ENCODE measurements at places on chromosomes 6 and 20. TPM values are rescaled to one million over a fixed set of nuclear protein-coding genes. Genes with fewer than 3 reads are reported as not detected.

Gene TOX2
- total RNA-seq = 0.66 TPM

Gene C20orf141
- total RNA-seq = not detected

Gene SMAP1
- 27.1 TPM for total RNA-seq

Gene RGL2
- total RNA-seq = 38.9 TPM

Gene CLVS2
- not detected for total RNA-seq

Gene CGA
- not detected for total RNA-seq

Gene BPIFA1
- not detected for total RNA-seq

DNA sequence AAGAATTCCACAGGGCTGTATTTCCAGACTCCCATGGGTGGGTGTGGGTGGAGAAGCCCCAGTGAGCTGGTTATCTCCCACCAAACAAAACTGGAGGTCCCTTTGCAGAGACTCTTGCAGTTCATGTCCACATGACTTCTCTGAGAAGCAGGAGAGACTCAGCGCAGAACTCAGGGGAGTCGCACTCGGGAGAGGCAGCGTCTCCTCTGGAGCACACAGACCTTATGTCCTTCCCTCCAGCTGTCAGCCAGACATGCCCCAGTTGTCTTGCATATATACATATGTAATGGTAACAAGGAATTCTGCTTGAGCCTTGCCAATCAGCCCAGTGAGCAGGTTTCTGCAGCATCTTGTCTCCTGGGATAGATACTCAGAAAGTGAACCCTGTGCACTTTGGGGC, 23.8 kb downstream of the MYT1 start:
- H3K4me1 ChIP-seq = no peaks in the 10 kb centered on the region
- no peaks in the 10 kb centered on the region for H3K36me3 ChIP-seq
- H3K4me3 ChIP-seq = no peak overlapping the region

- H3K27ac ChIP-seq = no peak overlapping the region
- no peaks in the 10 kb centered on the region for H3K36me3 ChIP-seq
- H3K4me1 ChIP-seq = no peaks in the 10 kb centered on the region
- no peaks in the 10 kb centered on the region for H3K27me3 ChIP-seq
Measured at GRCh38 chr6:25181350-25181724, 97.8 kb upstream of the CARMIL1 start.

DNA sequence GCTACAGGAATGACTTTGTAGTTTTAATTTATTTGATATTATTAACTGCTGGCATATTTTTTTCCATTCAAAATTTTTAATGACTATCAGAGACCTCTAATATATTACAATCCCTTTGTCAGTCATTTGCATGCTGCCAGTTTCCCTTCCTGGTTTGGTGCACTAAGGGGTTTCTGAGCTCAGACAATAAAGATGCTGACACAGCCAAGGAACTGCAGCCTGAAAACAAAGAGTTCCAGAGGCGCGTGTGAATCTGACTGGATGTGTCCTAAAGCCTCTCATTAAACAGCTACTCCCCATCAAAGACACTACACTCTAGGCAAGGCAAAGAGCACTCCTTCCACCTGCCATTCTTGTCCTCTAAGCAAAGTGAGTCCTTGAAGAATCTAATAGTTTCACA, 116.8 kb upstream of the DST start:
- no peak overlapping the region for H3K27ac ChIP-seq
- H3K36me3 ChIP-seq = no peaks in the 10 kb centered on the region
- H3K4me3 ChIP-seq = no peak overlapping the region

- H3K27ac ChIP-seq = no peak overlapping the region
- DNase-seq = no peak
- H3K27me3 ChIP-seq = no peaks in the 10 kb centered on the region
- H3K4me3 ChIP-seq = no peak overlapping the region
- H3K4me1 ChIP-seq = no peaks in the 10 kb centered on the region
- H3K36me3 ChIP-seq = no peaks in the 10 kb centered on the region
Measured at GRCh38 chr6:136415351-136416007, 125.8 kb upstream of the BCLAF1 start.

DNA sequence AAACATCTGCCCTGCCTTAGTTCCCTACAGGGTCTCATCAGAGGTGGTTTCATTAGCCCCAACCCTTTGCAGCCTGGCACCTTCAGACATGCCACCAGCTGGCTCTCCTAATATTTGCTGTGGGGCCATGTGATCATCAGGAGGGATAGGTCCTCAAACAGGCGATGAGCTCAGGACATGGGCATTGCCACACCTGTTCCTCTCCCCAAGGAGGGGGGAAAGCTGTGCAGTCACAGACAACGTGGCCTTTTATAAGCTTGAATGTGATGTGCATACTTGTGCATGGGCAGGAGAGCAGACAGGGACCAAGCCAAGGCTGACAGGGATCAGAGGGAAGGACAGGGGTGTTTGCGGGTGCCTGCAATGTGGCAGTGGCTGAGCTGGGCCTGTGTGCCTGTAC, 78.8 kb upstream of the ZNFX1 start:
- H3K36me3 ChIP-seq = no peaks in the 10 kb centered on the region
- no peak overlapping the region for H3K27ac ChIP-seq
- H3K4me3 ChIP-seq = no peak overlapping the region
- no peaks in the 10 kb centered on the region for H3K27me3 ChIP-seq
- H3K4me1 ChIP-seq = no peaks in the 10 kb centered on the region
- DNase-seq = no peak

DNA sequence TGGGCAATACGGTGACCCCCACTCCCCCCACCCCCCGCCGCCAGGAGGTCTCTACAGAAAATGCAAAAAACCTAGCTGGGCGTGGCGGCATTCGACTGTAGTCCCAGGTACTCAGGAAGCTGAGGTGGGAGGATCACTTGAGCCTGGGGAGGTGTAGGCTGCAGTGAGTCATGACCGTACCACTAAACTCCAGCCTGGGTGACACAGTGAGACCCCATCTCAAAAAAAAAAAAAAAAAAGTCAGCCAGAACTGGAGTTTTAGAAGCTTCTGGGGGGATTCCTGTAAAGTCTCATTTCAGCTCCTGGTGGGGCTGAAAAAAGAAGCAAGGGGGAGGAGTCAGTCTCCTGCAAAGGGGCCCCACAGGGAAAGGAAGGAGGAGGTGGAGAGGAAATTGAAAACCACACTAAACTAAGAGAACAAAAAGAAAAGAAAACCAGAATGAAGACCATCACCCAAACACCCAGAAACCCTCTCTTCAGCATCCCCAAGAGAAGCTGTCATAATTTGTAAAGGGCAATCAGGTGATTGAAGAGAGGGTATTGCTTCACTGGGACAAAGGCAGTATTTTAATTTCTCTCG, 50.4 kb downstream of the NOL4L start:
- H3K27me3 ChIP-seq = no peaks in the 10 kb centered on the region
- DNase-seq = no peak
- H3K27ac ChIP-seq = no peak overlapping the region
- H3K36me3 ChIP-seq = no peaks in the 10 kb centered on the region

DNA sequence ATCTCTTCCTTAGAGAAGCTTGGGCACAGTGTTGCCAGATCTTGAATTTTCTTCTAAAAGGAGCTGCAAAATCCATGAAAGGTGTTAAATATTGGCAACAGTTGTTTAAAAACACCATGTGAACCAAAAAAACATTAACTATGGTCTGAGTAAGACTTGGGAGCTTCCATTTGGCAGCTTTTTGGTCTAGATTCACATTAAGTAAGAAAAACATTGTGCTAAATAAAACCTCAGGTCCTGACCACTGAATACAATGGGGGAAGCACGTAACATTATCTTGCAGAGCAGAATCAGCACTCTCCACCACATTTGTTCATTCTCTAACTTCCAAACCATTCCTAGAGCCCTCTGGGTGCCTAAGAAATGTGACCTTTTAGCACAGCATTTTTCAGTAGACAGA, 437.6 kb upstream of the PLCB4 start:
- no peaks in the 10 kb centered on the region for H3K27me3 ChIP-seq
- H3K4me3 ChIP-seq = no peak overlapping the region
- no peaks in the 10 kb centered on the region for H3K4me1 ChIP-seq
- no peak for DNase-seq
- no peak overlapping the region for H3K27ac ChIP-seq

DNA sequence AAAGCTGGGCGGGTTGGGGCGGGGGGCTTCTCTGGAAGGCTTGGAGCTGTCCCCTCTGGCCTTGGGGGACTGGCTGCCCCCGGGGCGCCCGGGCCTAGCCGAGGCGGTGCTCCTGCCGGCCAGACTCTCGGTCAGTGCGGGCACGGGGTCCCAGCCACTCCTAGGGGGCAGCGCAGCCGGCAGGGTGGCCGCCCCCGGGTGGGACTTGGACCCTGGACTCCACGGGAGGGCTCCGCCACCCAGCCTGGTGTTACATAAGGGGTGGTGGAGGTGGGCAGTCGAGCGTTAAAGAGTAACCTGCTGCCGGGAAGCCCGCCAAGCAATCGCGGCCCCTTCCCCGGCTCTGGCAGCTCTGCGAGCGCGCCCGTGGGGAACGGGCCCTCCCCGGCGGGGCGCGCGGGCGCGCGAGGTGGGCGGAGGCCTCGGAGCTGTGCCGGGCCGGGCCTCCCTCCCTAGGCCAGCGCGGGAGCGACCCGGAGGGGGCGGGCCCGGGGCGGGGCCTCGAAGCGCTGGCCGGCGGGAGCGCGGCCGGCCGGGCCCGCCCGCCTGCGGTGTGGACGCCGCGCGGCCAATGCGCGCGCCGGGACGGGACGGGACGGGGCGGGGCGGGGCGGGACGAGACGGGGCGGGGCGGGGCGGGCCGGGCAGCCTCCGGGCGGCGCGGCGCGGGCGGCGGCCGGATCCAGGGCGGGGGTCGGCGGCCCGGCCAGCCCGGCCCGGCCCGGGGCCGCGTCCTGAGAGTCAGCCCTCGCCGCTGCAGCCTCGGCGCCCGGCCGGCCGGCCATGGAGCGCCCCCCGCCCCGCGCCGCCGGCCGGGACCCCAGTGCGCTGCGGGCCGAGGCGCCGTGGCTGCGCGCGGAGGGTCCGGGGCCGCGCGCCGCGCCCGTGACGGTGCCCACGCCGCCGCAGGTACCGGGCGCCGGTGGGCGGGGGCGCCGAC, at the start of gene SLC2A4RG:
SLC2A4RG (plus strand) TSS at position 647 of the 940 bp plus-strand sequence; CDS start at position 784, 137 bp downstream.
- no peaks in the 10 kb centered on the region for H3K27me3 ChIP-seq
- peak; percentile 72 for DNase-seq
- H3K36me3 ChIP-seq = no peaks in the 10 kb centered on the region
- peak within 1 kb of the TSS; percentile 80 for H3K27ac ChIP-seq

DNA sequence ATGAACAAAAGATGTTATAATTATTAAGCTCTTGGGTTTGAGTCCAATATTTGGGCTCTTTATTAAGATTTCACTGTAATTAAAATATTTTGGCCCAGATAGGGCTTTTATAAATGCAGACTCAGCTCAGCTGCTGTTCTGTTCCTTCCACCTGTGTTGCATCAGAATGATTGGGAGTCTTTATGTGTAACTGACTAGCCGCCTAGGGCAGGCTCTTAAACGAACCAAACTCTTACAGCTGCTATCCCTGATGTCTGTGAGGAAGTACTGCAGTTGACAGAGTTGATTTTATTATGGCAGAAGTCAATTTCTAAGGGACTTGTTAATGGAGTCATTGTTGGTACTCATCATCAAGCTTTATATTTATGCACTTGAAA, 144.7 kb downstream of the MYO6 start:
- no peak for DNase-seq
- H3K27me3 ChIP-seq = no peaks in the 10 kb centered on the region
- H3K36me3 ChIP-seq = no peaks in the 10 kb centered on the region
- no peaks in the 10 kb centered on the region for H3K4me1 ChIP-seq
- H3K4me3 ChIP-seq = no peak overlapping the region
- no peak overlapping the region for H3K27ac ChIP-seq

DNA sequence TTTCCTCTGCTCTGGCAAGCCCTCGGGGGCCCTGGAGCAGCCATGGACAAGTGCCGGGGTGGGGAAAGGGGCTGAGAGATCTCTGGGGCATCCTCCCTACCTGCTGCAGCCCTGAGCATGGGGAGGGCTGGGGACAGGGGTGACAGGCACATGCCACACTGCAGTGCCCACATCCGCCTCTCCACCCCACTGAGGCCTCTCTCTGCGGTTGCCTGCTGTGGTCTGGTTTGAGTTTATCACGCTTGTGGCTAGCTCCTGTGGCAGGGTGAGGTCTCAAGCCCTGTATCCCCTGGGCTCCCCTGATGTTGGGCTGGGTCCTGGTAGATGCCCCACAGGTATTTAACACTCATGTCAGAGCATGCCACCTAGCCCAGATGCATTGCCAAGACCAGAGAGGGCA, 52.9 kb upstream of the MLN start:
- H3K4me3 ChIP-seq = no peak overlapping the region
- no peaks in the 10 kb centered on the region for H3K27me3 ChIP-seq
- no peaks in the 10 kb centered on the region for H3K4me1 ChIP-seq
- no peak for DNase-seq
- no peaks in the 10 kb centered on the region for H3K36me3 ChIP-seq
- H3K27ac ChIP-seq = no peak overlapping the region

- no peaks in the 10 kb centered on the region for H3K27me3 ChIP-seq
- H3K36me3 ChIP-seq = no peaks in the 10 kb centered on the region
- H3K4me1 ChIP-seq = no peaks in the 10 kb centered on the region
- no peak overlapping the region for H3K4me3 ChIP-seq
- H3K27ac ChIP-seq = no peak overlapping the region
- no peak for DNase-seq
Measured at GRCh38 chr6:118724211-118724610, 72.8 kb upstream of the CEP85L start.

DNA sequence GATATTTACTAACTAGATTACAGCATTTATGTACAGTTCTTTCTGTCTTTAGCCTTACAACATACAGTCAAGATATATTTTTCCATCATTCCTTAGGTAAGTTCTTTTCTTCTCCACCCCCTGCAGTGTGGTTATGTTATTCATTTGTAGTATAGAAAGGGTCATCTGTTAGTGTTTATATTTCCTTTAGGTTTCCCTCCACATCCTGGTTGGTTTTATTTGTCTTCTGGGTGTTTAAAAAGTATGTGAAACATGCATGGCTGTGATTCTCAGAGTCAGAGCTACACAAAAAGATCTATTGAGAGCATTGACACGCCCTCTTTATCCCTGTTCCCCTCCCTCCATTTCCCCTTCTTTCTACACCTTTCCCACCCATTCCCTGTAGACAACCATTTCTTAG, 20.1 kb downstream of the DHX35 start:
- no peak for DNase-seq
- H3K27ac ChIP-seq = no peak overlapping the region
- H3K4me3 ChIP-seq = no peak overlapping the region
- no peaks in the 10 kb centered on the region for H3K4me1 ChIP-seq

DNA sequence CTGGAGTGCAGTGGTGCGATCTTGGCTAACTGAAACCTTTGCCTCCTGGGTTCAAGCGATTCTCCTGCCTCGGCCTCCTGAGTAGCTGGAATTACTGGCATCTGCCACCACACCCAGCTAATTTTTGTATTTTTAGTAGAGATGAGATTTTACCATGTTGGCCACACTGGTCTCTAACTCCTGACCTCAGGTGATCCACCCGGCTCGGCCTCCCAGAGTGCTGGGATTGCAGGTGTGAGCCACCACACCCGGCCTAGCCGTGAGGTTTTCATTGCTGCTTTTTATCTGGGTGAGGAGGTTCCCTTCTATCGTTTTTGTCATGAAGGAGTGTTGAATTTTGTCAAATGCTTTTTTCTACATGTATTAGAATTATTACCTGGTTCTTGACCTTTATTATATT, 23.9 kb downstream of the SRC start:
- no peaks in the 10 kb centered on the region for H3K4me1 ChIP-seq
- H3K4me3 ChIP-seq = no peak overlapping the region
- no peak overlapping the region for H3K27ac ChIP-seq
- H3K27me3 ChIP-seq = no peaks in the 10 kb centered on the region
